Stimulated activated CD4-positive, alpha-beta T cell treated with anti-CD3 and anti-CD28 coated beads, Interleukin-15, amount 100 ng/mL, for 1 hour (primary cell): ENCODE measurements at places on chromosomes 2 and 18.

- DNase-seq = no peak
These were observed 1.2 kb downstream of the IDH1 start for GRCh38 chr2:208253600-208254117.

GRCh38 chr2:222859786-222860612, 837 bp upstream of the ACSL3 start:
- no peak for DNase-seq

DNA sequence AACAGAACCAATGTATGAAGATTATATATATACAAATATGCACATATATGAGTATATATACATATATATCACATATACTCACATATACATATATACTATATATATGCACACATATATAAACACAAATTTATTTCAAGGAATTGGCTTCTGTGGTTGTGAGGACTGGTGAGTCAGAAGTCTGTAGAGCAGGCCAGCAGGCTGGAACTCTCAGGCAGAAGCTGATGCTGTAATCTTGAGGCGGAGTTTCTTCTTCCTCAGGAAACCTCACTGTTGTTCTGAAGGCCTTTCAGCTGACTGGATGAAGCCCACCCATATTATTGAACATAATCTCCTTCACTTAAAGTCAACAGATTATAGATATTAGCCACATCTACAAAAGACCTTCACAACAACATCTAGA, 143.9 kb upstream of the CREB1 start:
- DNase-seq = no peak

- DNase-seq = no peak
These were observed 392.5 kb upstream of the KLHL29 start for GRCh38 chr2:22992441-22992840.

DNA sequence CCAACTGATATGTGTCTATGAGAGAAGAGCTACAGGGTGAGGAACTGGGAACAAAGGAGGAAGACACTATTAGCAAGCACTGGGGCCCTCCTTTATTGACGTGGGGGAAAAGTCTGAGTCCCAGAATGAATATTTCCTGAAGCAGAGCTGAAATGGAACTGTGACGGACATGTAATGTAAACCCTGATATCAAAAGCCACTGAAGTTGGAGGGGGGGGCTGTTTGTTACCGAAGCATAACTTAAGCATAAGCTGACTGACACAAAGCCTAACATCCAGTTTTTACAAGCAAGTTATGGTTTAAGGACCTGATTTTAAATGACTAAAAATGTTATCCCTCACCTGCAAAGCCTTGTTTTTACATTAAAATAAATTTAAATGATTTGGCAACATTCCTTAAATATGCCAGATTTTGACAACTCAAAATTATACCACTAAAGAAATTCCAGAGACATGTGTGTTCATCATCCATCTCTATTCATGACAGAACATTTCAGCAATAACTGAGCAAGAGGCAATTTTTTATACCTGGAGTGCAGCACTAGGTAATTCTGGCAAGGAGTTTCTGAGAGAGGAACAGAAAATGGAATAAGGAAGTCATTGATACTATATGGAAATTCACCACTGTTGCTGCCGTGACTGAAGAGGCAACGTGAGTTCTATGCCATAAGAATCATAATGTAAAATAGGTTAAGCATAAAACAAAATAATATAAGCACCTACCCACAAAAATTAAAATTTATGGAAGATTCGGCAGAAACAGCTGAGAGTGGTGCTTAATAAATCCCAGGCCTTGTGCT, 186.0 kb downstream of the AFF3 start:
- DNase-seq = no peak

DNA sequence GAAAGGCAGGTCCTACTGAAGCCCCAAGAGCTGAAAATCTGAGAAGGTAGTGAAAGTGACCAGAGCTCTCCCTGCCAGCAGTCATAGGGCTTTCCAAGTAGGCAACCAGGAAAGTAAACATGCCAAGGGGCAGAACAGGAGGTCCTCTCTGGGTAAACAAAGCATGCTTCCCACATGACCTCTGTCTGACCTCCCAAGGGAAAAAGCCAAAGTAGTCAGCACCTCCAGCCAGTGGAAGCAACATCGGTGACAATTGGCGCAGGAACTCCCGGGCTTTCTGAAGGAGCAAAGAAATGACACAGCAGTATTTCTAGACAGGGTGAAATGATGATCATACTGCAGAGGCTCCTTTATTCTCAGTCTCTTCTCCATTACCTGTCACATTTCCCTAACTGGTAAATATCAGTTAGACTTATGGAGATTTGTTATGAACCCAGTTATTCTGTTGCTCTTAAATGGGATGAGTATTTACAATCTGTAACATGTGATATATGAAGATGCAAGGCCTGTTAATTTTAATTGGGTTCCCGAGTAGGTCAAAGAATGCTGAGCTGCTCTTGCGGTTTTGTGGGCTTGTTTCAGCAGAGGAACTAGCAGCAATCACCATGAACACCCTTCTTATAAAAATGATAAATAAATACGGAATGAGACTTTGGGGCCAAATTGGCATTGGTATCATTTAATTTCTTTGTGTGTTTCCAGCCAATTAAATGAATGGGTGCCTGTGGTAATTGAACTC, 321.0 kb downstream of the RND3 start:
- DNase-seq = no peak

DNA sequence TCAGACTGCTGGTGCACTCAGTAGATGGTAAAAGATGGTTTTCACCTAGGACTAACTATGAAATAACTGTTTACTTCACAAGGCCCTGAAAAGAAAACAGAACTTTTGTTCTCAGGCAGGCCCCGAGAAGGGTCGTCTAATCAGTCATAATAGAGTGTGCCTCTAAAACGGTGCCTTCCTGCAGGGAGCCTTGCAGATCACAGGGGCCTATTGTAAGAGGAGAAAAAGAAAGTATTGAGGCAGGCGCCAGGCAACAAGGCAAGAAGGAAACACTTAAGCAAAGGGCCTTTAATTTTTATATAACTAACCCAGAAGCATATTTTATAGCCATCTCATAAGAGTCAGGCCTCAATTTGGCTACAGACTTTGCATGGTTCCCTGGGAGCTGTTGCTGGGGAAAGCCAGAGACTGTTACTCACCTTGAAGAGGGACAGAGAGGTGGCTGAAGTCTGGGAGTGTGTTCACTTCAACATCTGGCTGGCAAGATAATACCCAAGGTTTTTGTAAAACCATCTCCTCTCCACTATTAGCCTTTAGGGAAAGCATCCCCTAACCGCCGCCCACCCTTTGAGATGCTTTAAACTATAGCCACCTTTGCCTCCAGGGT, 117.1 kb downstream of the PRPF40A start:
- DNase-seq = no peak

GRCh38 chr2:218780046-218780445, 1.9 kb upstream of the CYP27A1 start:
- no peak for DNase-seq
